ENCODE measurements at places on chromosomes 7 and 10.
A peak's percentile ranks its signal among the peaks of the same experiment; 100 is the strongest.

- DNase-seq, result no peak
Measured at GRCh38 chr10:48249763-48250351, 24.6 kb downstream of the FRMPD2 start.

DNA sequence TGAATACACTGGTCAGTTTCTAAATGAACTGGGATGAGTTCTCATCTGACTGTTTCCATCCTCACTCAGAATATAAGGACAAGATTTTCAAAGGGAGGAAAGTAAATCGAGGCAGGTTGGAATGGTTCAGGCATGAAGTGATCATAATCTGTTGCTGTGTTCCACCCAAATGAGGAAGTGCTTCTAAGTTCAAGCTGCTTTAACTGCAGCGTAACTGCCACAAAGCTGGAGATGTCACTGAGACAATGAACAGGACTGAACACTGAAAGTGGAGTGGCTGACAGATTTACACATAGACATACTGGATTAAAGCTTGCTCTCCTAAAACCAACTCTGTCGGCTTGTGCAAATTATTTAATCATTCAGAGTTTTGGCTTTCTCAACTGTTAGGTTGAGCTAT lies 66.6 kb downstream of the GPR37 start:
- no peak for DNase-seq

DNA sequence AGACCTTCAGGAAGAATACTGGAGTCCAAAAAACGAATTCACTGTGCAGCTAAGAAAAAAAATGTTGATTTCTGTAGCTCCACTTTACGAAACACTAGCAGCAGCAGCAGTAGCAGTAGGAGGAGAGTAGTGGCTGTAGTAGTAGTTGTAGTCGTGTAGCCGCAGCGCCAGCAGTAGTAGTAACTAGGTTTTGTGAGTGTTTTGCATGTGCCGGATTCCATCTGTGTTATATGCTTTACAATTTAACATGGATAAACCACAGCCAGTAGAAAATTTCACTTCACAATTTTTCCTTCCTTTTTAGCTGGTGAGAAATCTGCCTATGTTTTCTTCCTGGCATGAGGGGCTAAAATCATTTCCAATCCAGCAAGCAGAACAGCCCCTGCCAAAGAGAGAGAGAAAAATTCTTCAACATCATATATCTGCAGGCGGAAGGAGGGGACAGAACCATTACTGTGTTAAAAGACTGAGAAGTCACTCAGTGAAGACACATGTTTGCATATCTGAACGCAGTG lies 148.4 kb upstream of the C7orf33 start:
- no peak for DNase-seq

DNA sequence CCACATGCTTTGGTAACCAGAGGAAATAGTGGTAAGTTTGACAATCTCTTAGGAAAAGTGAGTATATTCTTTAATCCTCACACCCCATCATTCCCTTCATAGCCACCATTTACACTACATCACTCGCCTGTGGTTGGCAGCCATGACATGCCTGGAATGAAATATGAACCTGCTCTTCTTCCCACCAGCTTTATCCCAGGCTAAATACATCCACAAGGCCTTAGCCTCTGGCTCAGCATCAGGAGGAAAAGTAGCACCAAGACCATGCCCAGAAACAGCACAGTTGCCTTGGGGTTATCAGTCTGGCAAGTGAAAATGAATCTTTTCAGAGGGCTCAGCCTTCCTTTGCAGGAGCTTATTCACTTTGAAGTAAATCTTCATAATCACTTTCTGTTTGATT lies 40.3 kb downstream of the SGCE start:
- no peak for DNase-seq

DNA sequence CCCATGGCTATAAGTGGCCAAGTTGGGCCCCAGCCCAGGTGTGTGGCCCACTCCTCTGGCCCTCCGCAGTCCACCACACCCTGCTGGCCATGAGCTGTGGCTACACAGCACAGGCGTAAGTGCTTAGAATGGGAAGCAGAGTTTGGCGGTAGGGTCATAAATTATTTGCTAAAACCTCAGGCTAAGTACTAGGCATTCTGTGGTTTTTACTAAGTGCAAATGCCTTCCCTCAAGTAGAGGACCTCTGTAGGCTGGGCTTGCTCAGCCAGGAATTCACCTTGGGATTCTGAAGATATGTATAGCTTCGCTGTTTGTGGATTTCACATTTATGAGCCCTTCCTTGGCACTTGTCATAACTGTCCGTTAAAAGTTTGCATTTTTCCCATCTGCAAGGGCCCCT lies 44.8 kb upstream of the LOXL4 start:
- no peak for DNase-seq

DNA sequence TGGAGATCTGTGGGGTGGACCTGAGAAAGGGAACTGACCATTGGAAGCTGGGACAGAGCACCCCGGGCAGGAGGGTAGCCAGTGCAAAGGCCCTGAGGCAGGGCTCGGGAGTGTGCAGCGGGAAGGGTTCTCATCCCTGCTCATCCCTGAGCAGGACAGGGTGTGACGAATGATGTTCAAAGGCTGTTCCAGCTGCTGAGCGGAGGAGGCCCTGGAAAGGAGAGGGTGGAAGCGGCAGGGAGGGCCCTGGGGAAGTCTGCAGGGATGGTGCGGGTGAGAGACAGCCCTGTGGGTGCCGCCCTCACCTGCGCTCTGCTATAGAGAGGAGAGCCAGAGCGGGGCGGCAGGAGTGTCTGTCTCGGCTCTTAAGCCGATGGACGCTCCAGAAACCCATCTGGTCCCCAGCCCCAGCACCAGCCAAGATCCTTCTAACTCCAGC lies 43.7 kb downstream of the PRKAG2 start:
- no peak for DNase-seq

GRCh38 chr10:24027107-24027506 lies 181.8 kb upstream of the KIAA1217 start:
- DNase-seq, result no peak

- DNase-seq, result no peak
Measured at GRCh38 chr7:43653891-43654504, 71.1 kb downstream of the STK17A start.

DNA sequence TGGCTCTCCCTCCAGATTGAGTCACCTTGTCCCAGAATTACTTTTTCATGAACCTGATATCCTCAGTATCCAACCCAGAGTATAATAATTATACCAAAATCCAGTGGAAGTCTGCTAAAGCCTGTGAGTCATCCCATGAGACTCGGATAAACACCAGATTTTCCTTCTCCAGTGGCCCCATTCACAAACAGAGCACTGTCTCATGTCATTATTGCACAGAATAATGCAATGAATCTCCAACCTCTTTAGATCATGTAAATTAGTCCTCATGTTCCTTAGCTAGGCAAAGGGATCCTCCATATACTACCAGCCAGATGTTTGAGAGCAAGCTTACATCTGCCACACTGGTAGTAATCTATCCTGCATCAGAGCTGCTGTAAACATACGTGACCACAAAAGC lies 89.0 kb downstream of the AMPH start:
- DNase-seq, result no peak

- DNase-seq, result no peak
Measured at GRCh38 chr7:50368366-50368765, 63.9 kb downstream of the IKZF1 start.

DNA sequence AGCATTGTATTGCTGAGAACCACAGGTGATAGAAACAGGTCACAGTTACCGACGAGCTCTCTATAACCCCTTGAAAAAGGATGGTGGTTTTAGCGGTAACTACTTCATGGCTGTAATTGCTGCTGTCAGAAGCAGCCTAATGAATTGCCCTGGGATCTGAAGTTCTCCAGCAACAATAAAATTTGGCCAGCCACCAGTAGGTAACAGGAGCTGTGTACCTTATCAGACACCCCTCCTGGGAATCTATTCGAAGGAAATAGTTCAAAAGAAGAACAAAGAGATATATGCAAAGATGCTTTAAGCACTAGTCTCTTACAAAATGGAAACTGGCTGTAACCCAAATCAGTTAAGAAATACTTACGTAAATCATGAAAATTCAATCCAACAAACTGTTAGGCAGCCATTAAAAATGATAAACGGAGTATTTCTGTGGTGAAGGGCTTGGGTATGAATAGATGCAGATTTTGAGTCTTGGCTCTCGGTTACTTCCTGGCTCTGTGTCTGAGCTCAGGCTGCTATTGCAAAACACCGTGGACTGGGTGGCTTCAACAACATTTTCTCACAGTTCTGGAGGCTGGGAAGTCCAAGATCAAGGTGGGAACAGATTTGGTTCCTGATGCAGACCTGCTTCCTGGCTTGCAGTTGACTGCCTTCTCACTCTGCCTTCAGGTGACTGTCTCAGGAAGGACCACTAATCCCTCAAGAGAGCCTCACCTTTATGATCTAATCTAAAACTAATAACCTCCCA lies 1.6 kb downstream of the MSRB2 start:
- no peak for DNase-seq

DNA sequence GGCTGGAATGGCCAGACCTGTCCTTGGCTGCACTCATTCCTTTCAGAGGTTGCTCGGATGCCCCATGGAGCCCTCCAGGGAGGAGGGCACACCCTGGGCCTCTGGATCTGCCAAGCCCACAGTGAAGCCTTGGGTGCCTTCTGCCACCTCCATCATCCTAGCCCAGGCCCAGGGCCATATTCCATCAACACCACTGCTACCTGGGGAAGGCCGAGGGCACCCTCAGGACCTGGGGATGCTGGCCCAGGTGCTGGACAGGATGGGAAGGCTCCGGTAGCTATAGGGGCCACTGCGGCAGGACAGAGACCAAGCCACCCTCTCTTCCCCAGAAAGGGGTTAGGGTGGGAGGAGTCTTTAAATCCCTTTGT lies 810 bp downstream of the OPN4 start:
- DNase-seq, result no peak

GRCh38 chr7:115721293-115722217 lies 309.0 kb downstream of the TFEC start:
- DNase-seq, result no peak

GRCh38 chr7:5704534-5704922 lies 76.9 kb downstream of the RNF216 start:
- DNase-seq, result peak; percentile 53

DNA sequence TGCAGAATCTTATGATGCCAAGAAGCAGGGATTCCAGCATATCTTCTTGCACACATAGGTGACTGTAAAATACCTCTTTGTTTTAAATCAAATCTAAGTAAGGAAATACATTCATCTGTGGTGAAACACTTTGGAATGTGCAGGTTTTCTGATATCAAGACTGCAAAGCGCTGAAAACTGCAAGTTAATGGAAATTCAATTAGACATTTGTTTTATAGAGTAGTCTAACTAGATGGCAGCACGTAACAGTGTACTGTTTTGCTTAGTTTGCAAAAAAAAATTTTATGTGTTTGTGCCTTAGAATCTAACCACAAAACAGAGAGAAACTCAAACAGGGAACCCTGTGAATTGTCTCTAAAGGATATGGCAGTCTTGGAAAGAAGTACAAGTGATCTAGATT lies 259.2 kb downstream of the HDAC9 start:
- no peak for DNase-seq

DNA sequence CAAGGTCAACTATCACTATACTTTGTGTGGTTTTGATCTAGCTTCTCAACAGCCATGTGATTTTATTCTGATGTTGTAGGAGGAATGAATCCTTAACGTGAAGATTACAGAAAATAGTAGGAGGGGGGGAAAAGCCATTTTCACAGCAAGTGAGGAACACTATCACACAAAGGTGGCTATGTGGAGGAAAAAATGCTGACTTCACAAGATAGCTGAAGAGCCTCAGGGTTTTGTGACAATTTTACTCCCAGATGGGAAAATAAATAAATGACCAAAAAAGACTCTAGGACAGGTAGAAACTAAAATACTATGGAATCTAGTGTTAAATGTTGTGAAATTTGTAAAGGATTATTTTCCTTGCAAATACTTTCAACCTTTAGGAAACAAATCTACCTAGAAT lies 281.0 kb downstream of the ADRA2A start:
- no peak for DNase-seq

DNA sequence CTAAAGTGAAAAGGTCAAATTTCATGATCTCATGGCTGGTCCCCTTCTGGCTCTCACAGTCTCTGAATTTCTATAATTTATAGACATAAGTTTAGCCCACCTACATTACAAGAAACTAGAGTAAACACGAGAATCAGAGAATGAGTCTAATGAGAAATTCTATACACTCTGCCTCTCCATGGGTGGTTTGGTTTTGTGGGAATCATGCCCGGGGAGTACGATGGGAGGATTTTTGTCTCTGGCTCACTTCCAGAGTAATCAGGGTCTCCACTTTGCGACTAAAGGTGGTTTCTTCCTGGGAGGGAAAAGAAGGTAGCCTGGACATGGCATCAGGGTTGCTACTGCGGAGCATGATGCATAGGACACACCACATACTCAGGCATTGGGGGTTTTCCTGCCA lies 69.7 kb downstream of the MRC1 start:
- DNase-seq, result no peak

- DNase-seq, result no peak
Measured at GRCh38 chr10:100114976-100115770, 33.5 kb upstream of the CPN1 start.

DNA sequence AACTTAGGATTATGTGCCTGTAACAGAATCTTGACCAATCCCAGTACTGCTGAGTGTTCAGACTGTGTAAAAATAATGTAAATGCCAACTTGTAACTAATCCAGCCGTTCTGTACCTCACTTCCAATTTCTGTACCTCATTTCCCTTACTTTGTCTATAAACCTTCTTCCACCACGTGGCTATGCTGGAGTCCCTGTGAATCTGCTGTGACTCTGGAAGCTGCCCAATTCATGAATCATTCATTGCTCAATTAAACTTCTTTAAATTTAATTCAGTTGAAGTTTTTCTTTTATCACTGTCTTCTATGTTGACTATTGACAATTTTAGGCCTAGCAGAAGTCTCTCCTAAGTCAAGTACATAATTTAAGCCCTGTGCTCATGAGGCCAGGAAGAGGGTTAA lies 215.3 kb upstream of the RHOBTB1 start:
- DNase-seq, result no peak

DNA sequence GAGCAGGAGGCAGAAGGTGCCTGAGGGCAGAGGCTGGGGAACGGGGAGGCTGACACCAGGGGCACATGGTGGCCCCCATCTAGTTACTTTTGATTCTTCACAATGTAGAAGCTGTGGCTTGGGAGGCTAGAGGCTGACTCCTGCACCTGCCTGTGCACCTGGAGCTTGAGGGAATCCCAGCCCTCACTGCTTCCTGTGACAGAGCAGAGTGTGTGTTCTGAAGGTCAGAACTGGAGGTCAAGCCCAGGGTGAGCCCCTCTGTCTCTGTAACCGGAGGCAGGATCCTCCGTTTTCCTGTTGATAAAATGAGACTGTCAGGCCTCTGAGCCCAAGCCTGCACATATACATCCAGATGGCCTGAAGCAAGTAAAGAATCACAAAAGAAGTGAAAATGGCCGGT lies 124.8 kb downstream of the ACTR3B start:
- DNase-seq, result no peak

DNA sequence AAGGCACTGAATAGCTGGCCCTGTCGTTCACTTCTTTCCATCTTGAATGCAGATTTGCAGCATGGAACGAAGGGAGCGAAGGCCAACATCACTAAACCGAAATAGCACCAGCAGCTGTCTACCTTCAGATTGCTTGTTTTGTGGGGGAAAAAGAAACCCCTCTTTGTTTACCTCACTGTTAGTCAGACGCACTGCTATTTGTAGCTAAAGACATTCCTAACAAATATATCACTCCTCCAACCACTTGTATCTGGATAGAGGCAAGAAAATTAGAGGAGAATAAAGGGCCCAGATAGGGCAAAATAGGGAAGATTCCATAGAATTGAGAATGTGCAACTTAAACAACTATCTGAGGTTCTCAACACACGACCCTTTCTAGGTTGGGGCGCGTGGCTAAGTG lies 26.5 kb downstream of the ANK3 start:
- DNase-seq, result no peak
